RWPE2 (cell line): ENCODE measurements at places on chromosomes 5 and 9.

- H3K4me3 ChIP-seq = no peak overlapping the region
- peaks cover 62% of the 10 kb centered on the region for H3K36me3 ChIP-seq
- no peak overlapping the region for H3K27ac ChIP-seq
Observed at GRCh38 chr5:2744485-2744884, 7.0 kb downstream of the IRX2 start.

- H3K4me1 ChIP-seq = peaks cover 16% of the 10 kb centered on the region
- no peak for DNase-seq
- H3K27ac ChIP-seq = no peak overlapping the region
- H3K27me3 ChIP-seq = no peaks in the 10 kb centered on the region
- no peak overlapping the region for H3K4me3 ChIP-seq
- peaks cover 6% of the 10 kb centered on the region for H3K36me3 ChIP-seq
Observed at GRCh38 chr5:151151793-151152192, 5.8 kb downstream of the ANXA6 start.

- no peak overlapping the region for H3K4me3 ChIP-seq
- no peaks in the 10 kb centered on the region for H3K36me3 ChIP-seq
- H3K27me3 ChIP-seq = no peaks in the 10 kb centered on the region
- DNase-seq = no peak
Observed at GRCh38 chr5:27266184-27266583, 227.8 kb upstream of the CDH9 start.

DNA sequence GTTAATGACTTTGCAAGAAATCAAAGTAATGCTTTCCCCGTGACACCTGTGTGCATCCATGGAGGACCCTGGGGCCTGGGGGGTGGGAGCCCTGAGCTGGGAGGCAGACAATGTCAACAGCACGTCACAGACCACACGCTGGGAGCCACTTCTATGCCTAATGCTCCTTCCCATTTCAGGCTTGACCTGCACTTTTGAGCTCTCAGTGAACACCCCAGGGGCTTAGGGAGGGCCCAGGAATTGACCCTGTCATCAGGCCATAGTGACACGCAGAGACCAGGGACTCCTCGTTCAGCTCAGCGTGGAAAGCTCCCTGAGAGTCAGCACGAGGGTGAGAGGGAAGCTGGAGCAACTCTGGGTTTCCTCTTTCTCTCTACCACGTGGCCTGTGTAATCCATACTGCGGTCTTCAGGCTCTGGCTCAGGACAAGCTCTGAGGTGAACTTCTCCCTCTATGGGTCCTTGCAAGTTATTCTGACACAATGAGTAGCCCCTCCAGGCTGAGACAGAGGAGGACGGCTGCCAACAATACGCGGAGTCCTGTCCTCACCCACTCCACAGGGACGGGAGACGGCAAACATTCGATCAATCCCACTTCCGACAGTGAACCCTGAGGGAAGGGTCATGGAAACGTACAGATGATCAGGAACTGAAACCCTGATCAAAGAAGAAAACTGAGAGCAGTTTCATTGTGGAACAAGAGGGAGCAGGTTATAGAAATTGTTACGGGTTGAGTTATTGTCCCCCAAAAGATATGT, 130.8 kb upstream of the IRX4 start:
- no peak overlapping the region for H3K4me3 ChIP-seq
- H3K36me3 ChIP-seq = no peaks in the 10 kb centered on the region

DNA sequence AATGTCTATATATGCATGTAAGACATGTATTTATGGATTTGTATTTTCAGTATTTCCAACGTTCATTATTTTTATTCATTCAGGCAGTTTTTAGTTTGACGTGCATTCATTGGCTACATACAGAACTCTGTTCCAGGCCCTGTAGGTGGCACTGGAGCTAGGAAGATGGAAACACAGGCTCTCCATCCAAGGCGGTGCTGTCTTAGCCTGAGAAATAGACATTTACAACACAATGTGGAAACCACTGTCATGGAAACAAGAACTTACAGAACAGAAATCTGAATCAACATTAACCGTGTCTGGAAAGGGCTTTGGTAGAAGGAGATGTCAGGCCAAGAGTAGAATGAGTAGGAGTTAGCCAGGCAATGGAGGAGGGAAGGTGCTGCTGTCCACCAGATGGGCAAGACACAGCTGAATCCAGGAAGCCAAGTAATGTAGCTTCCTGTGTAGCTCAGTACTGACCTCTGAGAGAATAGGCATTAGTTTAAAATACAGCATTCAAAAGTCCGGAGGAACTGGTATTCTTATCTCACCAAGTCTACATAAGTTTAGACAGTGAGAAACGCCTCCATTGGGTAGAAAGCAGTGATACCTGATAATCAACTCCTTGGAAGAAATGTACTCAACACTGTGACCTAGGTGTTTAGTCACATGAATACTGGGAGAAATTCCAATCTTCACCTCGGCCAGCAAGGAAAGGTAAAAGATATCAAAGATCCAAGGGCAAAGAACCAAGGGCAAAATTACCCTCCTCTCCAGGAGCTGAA, 388.6 kb upstream of the CDH6 start:
- no peak overlapping the region for H3K27ac ChIP-seq
- no peak for DNase-seq
- no peaks in the 10 kb centered on the region for H3K4me1 ChIP-seq
- H3K4me3 ChIP-seq = no peak overlapping the region
- no peaks in the 10 kb centered on the region for H3K36me3 ChIP-seq
- H3K27me3 ChIP-seq = peaks cover 5% of the 10 kb centered on the region
